ENCODE measurements at places on chromosomes 4 and X.

- DNase-seq: no peak
These were observed 41.3 kb downstream of the TMEM131L start for GRCh38 chr4:153507310-153508073.

DNA sequence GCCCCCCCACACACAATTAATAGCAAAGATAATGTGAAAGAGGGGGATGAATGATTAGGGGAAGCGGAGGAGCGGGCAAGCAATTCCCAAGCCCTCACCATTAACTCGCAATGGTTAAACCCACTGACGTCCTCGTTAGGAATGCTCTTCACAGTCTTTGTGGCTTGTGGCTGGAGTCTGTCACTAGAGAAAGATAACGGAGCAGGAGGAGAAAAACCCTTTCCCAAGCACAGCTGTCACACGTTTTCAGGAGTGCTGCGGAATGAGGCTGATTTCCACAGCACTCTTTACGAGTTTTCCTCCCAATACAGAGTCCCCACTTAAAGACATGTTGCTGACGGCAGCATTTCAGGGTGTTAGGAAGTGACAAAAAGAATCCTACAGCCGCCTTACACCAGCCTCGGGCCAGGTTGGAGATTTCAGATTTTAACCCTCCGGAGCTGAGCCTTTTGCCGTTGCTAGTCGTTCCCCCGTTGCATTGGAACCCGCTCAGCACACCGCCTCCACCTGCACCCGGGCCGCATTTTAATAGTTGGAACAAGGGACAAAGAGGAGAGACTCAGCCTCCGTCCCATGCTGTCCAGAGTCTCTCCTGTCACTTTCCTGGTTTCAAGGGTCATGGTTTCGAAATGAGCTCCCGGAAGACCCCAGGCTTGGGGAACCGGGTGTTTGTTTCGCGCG, 92.2 kb downstream of the GEMIN8 start:
- peak; percentile 1 for DNase-seq

DNA sequence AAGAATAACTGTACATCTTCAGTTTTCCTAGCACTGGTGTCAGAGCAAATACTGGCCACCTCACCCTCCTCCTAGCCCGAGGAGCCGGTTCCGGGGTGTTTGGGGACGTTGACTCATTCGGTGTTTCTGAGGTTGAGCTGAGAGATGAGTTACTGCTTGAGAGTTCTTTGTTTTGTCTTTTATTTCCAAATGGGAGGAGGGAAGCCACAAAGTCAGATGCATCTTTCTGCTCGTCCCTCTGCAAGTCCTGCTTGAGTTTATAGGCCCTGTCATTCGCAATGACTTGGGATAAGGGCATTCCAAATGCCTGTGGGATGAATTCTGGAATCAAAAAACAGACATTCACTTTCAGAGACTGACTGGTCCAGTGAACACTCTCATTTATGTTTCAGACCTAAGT, 77.5 kb downstream of the HCCS start:
- no peak for DNase-seq

GRCh38 chrX:23185951-23186350, 148.7 kb upstream of the PTCHD1 start:
- no peak for DNase-seq

DNA sequence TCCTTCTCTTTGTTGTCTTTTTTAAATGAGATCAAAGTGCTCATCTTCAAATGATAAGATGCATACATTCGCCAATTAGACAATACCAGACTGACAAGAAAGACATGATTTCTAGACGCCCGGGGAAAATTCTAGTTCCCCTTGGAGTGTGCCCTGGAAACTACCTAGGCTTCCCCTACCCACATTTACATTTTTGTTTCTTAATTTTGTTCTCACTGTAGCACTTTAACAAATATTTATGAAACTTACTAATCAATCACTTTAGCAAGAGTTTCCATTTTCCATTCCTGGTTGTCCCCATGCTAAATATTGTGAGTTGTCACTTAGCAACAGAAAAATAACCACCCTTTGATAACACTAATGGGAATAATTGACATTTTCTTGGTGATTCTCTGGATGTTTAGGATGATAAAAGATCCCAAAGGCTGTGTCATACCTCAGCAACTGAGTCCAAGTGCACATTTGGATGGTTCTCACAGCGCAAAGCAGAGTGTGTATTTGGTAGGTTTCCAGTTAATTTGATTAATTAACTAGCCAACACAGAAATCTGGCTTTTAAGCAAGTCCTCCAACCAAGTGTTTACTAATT, 69.6 kb downstream of the FGFBP1 start:
- no peak for DNase-seq

DNA sequence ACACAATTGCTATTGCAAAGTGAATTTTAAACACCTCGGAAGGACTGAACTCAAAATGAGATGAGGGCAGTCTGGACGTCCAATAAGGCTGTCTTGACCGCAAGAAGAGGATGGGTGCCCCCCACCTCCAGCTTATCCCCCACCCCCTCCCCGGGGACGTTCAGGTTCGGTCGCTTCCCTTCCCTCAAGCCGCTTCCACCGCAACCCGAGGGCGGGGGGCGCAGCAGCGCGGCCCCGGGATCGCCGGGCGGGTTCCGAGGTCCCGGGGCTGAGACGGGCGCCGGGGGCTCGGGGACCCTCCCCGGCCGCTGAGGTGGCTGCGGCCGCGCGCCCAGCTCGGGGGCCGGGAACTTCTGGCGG, 480 bp downstream of the USP46 start:
- DNase-seq: peak; percentile 49

DNA sequence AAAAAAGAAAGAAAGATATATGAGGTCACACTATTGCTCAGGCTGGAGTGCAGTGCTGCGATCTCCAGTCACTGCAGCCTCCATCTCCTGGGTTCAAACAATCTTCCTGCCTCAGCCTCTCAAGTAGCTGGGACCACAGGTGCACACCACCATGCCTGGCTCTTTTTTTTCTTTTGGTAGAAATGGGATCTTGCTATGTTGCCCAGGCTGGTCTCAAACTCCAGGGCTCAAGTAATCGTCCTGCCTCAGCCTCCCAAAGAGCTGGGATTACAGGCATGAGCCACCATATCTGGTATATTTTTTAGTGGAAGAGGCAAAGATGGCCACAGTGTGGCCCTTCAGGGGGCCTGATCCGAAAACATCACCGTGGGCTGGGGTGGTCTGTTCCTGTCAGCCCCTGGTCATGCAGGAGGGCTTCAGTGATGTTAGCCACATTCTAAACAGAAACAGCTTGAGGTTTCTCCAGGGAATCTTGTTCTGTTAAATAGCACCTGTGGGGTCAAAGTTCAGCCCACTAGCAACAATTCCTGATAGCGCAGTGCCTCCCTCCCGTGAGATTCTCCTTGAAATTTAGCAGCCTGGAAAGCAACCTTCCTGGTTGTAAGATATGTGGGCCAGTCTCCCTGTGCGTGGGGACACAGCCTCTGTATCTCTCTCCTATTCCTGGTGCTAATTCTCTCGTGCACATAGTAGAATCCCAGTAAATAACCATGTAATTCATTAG, 7.3 kb upstream of the DHRSX start:
- no peak for DNase-seq

Measured in OCI-M1 (cell line).